Muscle of back (tissue), 13 donors: ENCODE measurements at places on chromosomes 7 and 10. TPM values are rescaled to one million over a fixed set of nuclear protein-coding genes. Genes with fewer than 3 reads are reported as not detected.

- no peak for DNase-seq
Observed at GRCh38 chr7:112370436-112370835, 79.8 kb upstream of the IFRD1 start.

- no peak for DNase-seq
Observed at GRCh38 chr7:36523371-36524101, 133.9 kb downstream of the ANLN start.

DNA sequence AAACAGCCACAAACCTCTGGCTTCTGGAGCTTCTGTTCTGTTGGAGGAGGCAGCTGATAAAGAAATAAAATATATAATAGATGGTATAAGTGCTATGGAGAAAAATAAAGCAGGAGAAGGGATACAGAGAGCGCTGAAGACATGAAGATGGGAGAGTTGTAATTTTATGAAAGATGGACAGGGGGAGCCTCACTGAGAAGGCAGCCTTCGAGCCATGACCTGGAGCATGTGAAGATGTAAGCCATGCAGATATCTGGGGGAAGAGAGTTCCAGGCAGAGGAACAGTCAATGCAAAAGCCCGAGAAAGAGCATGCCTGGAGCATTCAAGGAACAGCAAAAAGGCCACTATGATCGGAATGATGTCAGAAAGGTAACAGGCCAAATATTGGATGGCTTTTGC lies 187.5 kb downstream of the KIAA1217 start:
- DNase-seq, result no peak

Gene ZPBP
- not detected for polyA plus RNA-seq

DNA sequence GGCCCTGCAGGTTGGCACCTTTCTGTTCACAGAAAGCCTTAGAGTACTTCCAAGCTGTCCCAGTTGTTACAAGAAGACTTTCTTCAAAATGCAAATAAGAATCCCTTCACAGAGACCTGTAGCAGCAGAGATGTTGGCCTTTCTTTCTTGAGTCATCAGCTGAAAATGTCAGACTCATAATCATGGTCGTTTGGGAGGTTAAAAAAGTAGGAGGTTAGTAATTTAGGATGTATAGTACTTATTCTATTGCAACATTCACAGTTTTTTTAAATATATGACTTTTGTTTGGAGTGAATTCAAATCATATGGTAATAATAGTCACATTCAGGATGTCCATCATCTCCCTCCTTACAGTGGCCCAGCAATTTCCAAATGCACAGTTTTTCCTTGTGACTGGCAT lies 223.9 kb upstream of the GLI3 start:
- no peak for DNase-seq

Gene SEMA3C
- 180 TPM for polyA plus RNA-seq

GRCh38 chr10:132365102-132365501 lies 31.9 kb upstream of the PWWP2B start:
- no peak for DNase-seq

Gene CUX1
- polyA plus RNA-seq, result 32.2 TPM

DNA sequence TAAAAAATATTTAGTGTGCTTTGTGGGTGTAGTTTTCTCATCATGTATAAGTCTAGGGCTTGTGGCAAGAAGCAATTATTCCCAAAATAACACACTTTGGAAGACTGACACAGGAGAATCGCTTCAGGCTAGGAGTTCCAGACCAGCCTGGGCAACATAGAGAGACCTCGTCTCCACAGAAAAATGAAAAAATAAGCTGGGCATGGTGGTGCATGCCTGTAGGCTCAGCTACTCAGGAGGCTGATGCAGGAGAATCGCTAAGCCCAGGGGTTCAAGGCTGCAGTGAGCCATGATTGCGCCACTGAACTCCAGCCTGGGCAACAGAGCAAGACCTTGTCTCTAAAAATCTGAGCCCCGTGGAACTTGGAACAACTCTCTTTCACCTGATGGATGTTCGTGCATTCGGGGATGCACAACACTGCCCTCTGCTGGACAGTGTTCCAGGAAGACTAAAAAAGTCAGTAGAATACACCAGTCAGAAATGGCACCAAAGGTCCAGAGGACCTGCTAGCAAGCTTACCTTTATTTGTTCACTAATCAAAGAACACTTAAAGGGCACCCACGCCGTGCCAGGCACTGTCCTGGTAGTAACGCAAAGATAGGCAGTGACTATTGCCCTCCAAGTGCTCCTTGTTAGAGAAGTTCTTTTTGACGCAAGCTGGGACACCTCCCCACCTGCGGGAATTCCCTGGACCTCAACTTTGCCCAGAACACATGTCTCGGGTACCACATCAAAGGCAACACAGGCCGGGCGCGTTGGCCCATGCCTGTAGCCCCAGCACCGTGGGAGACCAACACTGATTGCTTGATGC lies 81.9 kb upstream of the CALN1 start:
- DNase-seq, result peak; percentile 47

DNA sequence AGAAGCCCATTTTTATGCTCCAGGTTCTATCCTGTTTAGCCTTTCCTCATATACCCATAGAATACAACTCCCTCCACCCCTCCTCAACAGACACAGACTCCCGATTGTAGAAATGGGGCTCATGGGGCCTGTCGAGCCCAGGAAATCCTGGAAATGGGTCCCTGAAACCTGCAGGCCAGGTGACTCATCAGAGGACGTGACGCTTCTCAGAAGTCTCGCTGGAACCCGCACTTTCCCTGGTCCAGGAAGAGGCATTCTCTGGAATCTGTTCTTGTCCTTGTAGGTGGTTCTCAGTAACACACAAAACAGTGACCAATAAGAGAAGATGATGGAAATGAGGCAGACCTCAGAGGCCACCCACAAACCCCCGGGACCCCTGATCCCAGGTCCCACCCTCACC lies 244.8 kb upstream of the PPP2R2D start:
- no peak for DNase-seq

GRCh38 chr7:19971956-19972355 lies 198.5 kb upstream of the TMEM196 start:
- DNase-seq, result peak; percentile 27

- no peak for DNase-seq
Observed at GRCh38 chr10:74836877-74837276, 10.5 kb downstream of the KAT6B start.
